Hippocampal formation (tissue), 2 donors: ENCODE measurements at places on chromosomes 16 and 17.

DNA sequence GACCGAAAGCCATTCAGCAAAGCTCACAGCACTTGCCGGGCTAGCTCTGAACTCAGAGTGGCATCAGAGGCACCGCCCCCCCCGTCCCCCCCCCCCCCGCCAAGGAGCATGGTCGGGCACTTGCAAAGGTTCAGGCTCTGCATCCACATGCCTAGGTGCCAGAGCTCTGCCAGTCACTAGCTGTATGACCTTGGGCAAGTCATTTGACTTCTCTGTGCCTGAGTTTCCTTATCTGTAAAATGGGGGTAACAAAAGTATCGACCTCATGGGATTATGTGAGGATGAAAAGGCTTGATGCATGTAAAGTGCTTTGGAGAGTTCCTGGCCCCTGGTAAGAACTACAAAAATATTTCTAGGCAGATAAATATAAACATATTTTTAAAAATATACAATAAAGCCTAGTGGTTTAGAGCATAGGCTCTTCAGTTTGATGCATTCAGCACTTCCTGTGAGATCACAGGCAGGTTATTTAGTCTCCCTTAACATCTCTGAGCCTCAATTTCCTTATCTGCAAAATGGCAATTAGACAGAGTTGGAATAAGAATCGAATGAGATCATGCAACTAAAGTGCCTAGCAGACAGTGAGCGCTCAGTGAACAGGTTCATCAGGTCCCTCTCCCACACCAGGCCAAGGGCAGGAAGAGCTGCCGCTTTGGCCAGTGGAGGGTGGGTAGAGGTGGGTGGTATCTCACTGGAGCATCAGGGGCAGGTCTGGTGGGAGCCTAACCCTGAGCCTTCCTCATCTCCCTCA is 117.2 kb downstream of the CYLD start:
- DNase-seq = no peak

GRCh38 chr17:49670002-49670401 is 7.9 kb downstream of the SPOP start:
- no peak for DNase-seq

DNA sequence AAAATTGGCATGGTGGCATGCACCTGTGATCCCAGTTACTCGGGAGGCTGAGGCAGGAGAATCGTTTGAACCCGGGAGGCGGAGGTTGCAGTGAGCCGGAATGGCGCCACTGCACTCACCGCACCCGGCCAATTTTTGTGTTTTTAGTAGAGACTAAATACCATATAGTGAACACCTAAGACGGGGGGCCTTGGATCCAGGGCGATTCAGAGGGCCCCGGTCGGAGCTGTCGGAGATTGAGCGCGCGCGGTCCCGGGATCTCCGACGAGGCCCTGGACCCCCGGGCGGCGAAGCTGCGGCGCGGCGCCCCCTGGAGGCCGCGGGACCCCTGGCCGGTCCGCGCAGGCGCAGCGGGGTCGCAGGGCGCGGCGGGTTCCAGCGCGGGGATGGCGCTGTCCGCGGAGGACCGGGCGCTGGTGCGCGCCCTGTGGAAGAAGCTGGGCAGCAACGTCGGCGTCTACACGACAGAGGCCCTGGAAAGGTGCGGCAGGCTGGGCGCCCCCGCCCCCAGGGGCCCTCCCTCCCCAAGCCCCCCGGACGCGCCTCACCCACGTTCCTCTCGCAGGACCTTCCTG is at the start of gene HBQ1:
HBQ1 (plus strand) TSS at position 359 of the 575 bp plus-strand sequence; CDS start at position 387, 28 bp downstream.
- DNase-seq = no peak

- no peak for DNase-seq
These were observed 11.1 kb downstream of the CMTM2 start for GRCh38 chr16:66590322-66590721.

DNA sequence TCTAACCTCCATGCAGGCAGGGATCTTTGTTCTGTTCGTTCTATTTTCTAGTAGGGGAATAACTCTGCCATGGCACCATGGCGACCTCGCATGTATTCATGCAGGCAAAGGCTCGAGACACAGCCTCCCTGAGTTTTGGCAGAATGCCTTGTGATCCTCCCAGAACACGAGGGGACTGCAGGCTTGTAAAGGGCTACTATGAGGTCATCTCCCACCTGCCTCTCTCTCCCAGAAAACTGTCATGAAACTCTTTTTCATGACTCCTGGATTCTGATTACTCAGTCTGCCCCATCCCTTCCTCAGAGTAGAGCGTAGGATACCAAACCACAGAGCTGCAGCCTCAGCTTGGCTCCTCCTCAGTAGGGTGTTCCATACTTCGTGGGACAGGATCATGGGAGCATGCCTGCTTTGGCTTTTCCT is 64.3 kb downstream of the IGF2BP1 start:
- DNase-seq = no peak

DNA sequence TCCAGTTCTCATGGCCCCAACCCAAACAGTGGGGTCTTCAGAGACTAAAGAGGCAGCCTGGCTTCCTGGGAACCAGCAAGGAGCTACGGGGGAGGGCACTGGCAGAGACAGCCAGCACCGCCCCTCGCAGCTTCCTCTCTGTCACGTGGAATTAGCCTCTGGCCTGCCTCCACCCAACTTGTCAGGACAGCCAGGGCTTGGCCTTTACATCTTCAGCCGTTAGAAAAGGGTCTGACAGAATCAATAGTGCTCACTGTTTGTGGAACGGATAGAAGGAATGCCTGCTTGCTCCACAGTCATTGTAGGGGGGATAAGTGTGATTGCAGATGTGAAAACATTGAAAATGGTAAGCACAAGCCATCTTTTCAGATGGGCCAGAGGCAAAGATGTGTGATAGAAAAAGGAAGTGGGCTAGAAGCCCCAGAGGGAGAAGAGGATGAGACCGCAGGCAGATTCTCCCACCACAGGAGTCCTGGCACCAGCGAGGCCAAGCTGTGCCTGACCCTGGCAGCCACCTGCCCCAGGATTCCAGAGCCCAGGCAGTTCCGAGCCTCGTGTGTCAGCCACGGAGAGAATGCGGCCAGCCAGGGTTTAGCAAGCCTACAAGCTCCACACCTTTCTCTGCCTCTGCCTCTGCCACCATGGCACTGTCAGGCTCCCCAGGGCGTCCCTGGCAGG is 18.6 kb downstream of the GRIN2C start:
- DNase-seq = peak; percentile 60

DNA sequence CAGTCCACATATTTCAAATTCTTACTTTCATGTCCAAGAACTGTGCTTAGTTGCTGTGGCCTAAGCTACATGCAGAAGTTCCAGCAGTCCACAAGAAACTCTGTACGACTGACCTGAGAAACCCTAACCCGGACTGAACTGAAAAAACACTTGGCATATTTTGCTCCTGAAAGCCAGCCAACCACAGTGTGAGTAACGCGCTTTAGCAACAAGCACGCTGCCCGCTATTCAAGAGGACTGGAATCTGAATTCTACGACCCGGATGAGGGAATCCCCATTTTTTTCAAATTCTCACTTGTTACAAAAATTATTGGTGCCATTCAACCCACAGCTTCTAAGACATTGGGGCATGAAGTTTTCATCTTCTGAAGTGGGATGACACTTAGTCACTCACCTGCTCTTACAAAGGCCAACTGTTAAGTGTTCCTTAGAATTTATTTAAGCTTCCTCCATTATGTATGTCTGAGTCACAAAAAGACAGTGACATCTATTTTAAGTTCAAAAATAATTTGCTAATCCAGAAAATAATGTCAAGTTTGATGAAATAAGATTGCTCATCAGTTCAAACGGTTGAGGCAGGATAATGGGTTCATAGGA is 78.7 kb downstream of the CDYL2 start:
- DNase-seq = no peak

GRCh38 chr17:17180141-17180603 is 26.0 kb downstream of the PLD6 start:
- DNase-seq = no peak

DNA sequence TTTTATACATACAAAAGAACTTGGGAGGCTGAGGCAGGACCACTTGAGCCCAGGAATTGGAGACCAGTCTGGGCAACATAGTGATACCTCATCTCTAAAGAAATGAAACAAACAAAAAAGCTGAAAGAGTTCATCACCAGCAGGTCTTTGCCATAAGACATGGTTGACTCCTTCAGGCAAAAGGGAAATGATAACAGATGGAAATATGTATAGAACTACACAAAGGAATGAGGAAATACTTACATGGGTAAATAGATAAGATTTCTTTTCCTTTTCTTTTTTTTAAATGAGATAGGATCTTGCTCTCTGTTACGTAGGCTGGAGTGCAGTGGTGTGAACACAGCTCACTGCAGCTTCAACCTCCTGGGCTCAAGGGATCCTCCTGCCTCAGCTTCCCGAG is 165.3 kb downstream of the PARN start:
- DNase-seq = no peak

DNA sequence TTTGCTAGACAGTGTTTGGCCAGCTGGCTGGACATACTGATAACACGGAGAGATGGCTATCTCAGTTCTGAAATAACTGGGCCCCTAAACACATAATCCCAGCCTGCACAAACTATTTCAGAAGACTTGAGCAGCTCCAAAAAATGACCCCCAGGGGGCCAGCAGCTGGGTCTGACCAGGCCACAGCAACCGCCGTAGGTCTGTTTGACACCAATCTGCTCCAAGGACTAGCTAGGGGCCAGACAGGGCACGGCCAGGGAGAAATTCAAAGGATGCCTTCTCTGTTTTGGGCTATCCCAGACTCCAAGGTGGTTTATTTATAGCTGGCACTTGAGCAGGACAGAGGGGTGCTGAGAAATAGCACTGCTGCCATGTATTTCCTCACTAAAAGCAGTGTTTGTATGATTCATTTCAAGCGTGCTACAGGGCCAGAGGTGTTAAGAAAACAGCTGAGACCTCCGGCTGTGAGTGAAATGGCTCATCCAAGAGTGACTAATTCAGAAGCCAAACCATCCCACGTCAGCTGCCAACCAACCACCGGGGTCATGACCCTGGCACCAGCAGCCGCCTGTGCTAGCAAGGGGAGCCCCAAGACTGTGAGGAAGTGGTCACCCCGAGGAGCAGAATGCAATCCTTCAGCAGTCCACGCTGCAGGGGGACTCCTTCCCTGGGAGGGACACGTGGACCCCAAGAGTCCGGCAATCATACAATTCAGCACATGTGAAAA is 5.7 kb downstream of the GGA2 start:
- DNase-seq = peak; percentile 40

DNA sequence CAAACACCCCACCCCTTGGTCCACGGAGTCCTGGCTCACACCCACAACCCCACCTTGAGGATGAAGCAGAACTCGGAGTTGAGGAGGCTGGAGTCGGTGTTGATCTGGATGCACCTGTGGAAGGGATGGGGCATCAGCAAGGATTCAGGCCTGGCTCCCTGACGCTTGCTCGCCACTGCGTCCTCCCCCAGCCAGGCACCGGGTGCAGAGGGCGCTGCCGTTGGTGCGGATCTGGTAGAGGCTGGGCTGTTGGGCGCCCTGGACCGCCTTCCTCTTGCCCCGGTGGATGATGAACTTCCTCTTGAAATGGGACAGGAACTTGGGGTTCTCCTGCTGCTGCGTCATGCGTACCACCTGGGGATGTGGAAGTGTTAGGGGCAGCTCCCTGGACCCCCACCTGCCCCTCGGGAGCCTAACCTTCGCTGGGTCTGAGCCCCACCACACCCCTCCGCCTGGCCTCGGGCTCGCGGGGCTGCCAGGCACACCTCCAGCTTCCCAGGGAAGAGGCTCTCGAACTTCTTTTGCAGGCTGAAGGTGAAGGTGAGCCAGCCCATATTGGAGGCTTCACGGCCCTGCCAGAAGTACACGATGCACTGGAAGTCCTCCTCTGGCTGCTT is 12.3 kb downstream of the FLII start:
- DNase-seq = no peak
